Retina (tissue), 1 donor: ENCODE measurements at places on chromosomes 6 and 20.

DNA sequence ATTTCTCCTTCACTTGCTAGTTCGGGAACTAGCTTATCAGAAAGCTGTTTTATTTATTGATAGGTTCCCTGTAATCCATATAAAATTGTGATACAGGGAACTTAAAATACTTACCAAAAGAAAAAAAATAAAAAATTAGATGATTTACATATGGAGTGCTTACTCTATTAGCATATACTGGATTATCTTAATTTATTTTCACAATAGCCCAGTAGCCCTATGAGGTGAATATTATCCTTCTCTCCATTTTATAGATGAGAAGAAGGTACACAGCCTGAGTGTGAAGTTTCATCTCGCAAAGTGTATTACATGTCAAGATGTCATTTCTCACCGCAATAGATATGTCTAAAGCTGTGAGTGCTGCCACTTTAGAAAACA, 463.5 kb downstream of the CDKAL1 start:
- no peak for DNase-seq

DNA sequence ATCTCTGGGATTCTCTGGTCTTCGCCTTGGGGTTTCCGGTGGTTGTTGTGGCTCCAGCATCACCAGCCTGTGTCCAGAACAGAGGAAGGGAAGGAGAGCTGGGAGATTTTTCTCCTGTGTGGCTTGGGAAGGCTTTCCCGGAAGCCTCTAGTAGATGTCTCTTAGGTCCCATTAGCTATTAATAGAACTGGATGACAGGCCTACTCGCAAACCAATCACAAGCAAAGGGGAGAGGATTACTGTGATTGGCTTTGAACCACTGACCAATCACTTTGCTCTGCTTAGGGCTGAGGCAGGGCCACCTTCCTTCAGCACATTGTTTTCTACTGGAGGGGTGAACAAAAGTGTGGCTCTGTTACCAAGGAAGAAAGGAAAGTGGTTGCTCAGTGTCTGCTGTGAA, 203.4 kb upstream of the SULF2 start:
- DNase-seq, result no peak

GRCh38 chr6:79431537-79431933, 105.7 kb downstream of the LCA5 start:
- peak; percentile 9 for DNase-seq

DNA sequence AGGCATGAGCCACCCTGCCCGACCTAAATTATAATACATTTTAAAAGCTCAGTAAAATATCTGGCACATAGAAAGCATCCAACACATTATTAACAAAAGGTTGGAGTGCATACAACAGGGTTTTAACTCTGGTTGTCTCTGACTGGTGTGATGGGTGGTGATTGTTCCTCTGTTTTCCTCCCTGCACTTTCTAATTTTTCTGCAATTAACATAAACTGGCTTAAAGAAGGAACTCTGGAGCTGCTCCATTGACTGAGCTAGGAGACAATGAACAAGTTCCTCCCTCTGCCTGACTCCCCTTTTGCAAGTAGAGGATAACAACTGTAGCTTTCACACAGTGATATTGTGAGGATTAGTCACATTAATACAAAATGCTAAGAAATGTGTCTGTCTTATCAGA, 48.5 kb upstream of the SIRPG start:
- DNase-seq, result no peak

DNA sequence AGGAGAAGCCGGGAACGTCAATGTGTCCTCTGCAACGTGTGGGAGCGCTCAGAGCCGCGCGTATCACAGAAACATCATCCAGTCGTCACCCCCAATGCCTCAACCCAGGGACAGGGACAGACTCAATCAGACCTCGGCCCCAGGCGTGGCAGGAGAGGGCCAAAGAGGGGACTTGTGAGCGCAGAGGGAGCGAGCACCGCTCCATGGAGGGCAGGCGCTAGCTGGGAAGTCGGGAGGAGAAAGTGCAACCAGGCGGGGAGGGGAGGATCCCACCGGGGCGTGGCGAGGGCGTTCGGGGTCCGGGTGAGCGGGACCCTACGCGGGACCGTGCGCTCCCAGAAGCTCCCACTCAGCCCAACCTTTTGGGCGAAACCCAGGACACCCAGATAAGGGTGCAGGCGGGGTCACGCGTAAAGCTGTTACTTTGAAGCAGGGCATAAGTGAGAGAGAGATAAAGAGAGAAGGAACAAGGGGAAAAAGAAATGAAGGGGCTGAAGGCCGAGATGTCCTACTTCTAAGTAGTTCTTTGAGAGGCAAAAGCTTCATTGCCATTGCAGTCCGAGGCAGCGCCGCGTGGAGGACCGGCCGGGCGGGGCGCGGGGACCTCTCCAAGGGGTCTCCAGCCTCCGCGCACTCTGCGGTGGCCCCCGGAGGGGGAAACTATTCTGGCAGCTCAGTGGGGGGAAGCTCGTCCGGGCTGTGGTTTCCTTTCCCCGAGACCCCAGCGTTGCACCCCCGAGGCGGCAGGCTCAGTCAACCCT, 862 bp upstream of the SOBP start:
- DNase-seq, result peak; percentile 86

DNA sequence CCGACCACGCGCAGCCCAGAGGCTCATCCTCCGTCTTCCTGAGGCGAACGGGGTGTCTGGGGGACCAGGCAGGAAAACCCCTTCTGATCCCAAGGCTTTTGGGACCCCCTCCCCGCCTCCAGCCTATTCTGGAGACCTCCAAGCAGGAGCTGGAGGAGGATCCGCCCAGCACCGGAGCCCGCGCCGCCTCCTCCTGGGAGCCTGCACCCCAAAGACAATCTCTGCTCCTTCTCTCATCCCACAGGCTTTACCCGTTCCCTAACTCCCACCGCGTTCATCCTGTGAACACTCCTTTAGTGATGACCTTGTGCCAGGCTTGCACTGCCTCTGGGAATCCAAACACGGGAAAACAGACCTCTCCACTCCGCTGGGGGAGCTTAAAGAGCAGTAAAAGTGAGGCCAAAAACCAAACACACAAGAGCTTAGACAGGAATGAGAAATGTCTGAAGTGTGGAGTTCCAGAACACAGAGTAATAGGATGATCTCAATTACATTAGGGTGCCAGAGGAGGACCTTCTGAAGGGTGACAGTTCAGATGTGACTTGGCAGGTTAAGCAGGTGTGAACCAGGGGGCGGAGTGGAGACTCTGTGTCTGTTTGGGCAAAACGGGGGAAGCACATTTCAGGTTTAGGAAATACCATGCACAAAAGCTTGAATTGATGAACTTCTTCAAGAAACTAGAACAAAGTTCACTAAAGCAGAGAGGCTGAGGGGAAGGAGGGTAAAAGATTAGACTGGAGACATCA, 7.6 kb downstream of the HLA-DRB5 start:
- DNase-seq, result no peak

DNA sequence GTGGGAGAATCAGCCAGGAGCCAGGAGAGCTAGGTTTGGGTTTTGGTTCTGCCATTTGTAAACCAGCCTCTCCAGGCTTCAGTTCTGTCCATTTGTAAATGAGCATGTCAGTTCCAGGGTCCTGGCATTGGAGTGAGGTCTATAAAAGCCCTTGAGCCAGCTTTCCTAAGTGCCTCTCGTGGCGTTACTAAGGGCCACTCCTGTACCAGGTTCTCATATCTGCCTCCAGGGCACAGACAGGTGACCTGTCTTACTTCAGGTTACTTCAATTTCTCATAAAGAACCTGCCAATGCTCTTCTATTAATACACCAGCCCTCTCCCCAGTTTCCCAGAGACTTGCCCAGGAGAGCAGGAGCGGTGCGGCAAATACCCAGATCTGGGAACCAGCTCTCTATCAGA, 101.9 kb downstream of the VEGFA start:
- no peak for DNase-seq

DNA sequence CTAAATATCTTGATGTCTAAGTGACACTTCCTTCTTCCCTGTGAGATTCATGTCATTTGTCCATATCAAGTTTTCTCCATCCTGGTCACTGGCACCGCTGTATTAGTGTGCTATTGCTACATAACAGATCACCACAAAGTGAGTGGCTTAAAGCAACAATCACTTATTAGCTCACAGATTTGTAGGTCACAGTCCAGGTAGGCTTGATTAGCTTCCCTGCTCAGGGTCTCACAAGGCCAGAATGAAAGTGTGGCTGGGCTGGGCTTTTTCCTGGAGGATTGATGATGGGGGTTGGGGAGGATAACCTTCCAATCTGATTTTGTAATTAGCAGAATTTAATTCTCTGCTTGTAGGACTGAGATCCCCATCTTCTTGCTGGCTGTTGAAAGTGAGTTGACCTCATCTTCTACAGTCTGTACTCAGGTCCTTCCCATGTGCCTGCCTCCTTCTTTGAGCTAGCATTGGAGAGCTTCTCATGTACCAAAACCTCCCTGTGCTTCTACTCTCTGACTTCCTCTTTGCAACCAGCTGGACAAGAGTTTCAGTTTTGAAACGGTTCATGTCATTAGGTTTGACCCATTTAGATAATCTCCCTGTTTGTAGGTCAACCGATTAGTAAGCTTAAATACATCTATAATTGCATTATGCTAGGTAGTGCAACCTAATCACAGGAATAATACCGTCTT, 152.4 kb upstream of the MAN1A1 start:
- DNase-seq, result no peak

DNA sequence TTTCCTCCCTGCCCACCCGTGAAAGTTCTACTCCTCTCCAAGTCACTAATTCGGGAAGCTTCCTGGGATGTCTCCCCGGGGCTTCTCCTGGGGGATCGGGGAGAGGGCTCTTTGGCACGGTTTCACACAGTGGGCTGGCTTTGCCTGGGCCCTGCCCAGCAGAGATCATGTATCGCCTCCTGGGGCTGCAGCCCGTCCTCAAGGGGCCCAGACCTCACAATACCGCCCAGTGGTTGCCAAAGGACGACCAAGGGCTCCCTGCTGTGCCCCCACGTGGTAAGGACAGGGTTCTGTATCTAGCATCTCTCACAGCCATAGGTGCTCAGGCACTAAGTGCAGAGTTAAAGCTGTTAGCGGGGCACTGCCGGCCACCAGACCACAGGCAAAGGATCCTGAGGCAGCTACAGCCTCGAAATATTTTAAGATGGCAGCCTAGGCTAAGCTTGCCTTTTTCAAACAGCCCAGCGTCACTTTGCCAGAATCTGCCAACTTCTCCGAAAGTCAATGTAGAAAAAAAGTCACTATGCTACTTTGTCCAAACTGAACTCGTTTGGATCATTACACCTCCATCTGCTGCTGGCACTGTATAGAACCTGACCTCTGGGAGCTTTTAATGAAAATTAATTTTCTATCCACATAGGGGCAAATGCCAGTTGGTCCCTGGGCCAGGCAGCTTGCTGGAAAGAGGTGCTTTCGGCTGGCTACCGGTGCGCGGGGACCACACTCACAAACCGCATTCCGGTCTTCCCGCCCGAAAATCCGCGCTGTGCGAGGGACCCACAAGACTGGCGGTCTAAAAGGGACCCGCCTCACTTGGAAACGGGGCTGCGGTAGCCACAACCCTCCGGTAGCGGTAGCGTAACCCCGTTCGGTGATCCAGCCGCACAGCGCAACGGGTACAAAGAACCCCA, 1.3 kb upstream of the NNAT start:
- peak; percentile 32 for DNase-seq

DNA sequence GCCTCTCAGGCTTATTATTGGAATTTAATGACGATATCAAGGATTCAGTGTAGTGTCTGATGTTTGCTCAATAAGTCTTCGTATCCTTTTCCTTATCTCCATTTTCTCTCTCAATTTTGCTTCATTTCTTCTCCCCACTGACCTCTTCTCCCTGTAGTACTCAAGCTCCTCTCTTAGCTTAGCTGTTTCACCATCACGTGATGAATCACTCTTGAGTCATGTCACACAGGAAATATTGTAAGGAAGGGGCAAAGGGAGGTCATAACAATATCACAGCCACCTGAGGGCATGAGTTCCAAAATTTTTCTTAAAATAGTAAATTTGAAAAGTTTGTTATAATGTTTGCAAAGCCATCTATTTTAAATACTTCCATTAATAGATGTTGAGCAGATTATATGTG, 392.2 kb upstream of the MARCKS start:
- no peak for DNase-seq

- DNase-seq, result no peak
These were observed 9.3 kb downstream of the EYA2 start for GRCh38 chr20:46903937-46904336.

GRCh38 chr20:44897133-44897532, 11.6 kb downstream of the YWHAB start:
- no peak for DNase-seq

GRCh38 chr6:166197361-166197760, 29.7 kb upstream of the TBXT start:
- DNase-seq, result no peak

- peak; percentile 67 for DNase-seq
These were observed at the start of gene HFE for GRCh38 chr6:26087284-26088115. Gene HFE, plus strand, starts transcription at chr6:26087429. Its CDS starts 12 bp downstream, at chr6:26087441.

- no peak for DNase-seq
These were observed 1.3 kb upstream of the PLCG1 start for GRCh38 chr20:41135888-41136679.

GRCh38 chr20:45467861-45468260, 1.7 kb upstream of the WFDC2 start:
- DNase-seq, result no peak

DNA sequence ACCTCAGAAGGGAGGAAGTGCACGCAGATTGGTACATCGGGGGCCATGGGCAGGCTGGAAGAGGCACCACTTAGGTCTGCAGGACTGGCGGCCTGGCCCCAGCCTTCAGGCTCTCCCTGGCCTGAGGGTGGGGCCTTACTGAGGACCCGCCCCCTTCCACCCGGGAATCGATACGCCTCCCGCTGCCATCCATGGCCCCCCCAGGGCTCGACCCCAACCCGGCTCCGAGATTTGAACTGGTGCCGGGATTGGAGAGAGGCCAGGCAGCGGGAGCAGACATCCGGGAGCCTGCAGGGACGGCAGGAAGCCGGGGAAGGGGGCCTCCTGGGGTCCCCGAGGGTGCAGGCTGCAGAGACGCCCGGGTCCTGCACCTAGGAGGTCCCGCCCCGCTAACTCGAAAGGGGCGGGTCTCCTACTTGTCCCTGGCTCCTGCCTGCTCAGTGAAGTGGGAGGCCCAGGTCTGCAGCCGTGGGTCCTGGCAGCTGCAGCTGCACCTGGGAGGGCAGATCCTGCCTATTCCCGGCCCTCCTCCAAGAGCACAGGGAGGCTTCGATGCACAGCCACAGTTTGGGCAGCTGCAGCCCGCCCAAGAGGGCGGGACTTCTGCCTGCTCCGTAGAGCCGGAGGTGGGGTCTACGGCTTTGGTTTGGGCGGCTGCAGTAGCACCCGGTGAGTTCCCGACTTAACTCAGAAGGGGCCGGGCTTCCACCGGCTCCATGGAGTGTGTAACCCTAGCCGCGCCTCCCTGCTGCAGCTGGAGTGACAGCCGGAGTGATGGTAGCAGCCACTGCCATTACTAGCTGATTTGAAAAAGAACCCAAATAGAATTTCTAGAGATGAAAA, 35.2 kb upstream of the TBC1D22B start:
- peak; percentile 90 for DNase-seq

GRCh38 chr6:134937426-134937825, 12.5 kb downstream of the ALDH8A1 start:
- DNase-seq, result no peak

DNA sequence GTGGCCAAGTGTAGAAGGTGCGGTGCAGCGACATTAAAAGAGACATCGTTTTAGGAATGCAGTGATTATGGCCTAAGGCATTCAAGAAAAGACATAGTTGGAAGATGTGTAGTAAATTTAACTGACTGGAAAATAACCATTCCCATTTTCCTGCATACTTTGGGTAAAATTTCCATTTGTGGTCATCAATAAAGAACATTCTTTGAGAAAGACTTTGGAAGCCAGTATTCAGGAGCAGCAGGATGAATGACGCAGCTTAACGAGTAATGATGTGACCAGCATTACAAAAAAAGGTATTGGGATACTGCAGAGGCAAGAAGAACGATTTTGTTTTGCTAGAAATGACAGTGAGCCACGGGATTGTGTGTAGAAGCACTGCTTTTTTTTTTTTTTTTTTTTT, 7.0 kb upstream of the RWDD1 start:
- DNase-seq, result no peak

GRCh38 chr6:154170106-154170505, 131.1 kb downstream of the OPRM1 start:
- no peak for DNase-seq
